ENCODE measurements at places on chromosomes 3 and 15.

DNA sequence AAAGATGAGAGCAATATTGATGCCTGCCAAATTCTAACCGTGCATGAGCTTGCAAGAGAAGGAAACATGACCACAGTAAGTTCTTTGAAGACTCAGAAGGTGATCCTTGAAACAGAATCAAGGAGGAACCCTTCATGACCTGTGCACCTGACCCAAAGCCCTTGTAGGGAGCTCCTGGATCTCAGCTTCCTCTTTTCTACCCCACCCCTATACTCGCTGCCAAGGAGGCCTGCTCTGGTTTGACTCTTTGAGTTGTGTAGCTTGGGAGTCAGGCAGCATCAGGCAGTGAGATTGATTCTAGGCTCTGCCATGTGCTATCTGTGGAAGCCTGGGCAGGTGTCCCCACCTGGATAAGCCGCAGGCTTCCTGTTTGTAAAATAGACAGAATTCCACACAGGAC, 10.6 kb downstream of the TTC21A start:
- DNase-seq = no peak

- DNase-seq = peak; percentile 52
Measured at GRCh38 chr15:88623061-88623460, 1.9 kb downstream of the AEN start.

- no peak for DNase-seq
Measured at GRCh38 chr3:42236611-42237010, 29.4 kb downstream of the CCK start.

- no peak for DNase-seq
Measured at GRCh38 chr15:34147371-34148140, 45.7 kb downstream of the PGBD4 start.

DNA sequence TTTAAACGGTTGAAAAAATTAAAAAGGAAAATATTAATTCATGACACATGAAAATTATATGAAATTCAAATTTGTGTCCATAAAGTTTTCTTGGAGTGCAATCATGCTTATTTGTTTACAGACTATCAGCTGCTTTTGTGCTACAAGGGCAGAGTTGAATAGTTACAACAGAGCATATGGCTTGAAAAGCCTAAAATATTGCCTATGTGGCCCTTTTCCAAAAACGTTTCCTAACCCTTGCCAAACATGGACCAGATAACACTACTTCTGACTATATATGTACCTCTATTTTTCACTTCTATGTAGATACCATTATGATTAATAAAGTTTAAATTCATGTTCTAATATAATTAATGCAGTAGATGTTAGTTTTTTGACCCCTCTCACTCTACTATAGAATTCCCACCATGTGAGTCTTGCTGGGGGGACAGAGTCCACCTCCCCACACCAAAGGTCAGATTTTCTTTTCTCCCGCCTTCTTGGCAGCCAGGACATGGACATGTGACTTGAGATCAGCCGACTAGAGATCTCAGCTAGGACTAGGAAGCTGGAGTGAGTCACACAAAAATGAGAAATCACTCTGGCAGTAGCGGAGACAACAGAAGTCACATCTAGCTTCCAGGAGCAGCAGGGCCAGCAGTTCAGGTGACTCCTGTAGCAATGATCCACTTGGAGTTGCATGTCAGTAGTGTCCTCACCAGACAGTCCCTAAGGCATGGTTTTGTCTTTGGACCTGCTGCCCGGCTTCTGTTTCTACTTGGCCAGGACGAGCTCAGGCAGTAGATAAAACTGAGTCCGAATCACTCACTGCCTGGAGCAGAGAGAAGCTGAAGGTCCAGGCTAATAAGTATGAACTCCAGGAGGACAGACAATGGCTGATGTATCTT, 22.4 kb downstream of the CIAO2A start:
- DNase-seq = no peak

GRCh38 chr15:57921371-57921770, 144.1 kb downstream of the ALDH1A2 start:
- no peak for DNase-seq

DNA sequence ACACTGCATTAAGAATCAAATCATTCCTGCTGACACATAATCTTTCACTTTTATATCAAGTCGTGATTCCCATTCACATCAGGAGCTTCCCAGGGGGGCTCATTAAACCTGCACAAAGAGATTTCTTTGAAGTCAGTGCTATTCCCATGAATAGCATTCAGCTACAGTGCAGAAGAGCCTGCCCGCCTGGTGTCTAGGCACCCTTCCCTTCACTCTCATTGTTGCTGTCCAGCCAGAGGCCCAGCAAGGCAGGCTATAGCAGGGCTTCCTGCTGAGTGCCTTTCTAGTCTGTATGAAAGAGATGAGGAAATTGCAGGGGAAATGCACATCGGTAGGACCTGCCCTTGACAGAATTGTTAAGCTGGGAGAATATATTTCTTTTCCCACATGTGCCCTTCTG, 4.5 kb upstream of the GJD2 start:
- DNase-seq = no peak

DNA sequence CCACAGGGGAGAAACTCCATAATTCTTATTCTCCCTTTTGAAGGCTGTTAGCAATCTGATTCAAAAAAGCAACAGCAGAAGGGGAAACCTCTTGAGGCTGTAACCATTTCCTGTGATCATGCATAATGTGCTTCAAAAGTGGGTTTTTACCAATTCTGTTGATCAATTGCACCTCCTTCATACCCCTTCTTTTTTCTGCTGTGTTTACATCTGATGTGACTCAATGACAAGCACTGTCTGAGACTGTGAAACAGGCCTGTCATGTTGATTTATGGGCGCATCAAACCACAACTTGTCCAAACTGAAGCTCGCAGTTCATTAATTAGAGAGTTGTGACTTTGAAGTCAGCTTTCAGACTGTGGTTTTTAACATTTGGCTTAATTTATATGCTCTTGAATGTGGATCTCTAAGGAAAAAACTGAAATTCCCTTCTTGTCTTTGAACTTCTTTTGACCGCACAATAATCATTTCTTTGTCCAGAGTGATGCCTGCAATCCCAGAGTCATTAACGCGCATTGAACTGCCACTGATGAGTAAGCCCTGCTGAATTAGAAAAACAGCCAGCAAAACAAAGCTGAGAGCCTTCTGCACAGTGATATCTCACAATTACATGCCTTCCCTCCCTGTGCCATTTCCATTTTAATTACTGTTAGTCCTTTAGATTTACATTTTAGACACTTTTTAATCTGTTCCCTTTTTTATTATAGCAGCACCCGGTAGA, 532.8 kb downstream of the FOXP1 start:
- DNase-seq = peak; percentile 42

GRCh38 chr3:183620252-183620628, 15.2 kb upstream of the KLHL24 start:
- DNase-seq = no peak

DNA sequence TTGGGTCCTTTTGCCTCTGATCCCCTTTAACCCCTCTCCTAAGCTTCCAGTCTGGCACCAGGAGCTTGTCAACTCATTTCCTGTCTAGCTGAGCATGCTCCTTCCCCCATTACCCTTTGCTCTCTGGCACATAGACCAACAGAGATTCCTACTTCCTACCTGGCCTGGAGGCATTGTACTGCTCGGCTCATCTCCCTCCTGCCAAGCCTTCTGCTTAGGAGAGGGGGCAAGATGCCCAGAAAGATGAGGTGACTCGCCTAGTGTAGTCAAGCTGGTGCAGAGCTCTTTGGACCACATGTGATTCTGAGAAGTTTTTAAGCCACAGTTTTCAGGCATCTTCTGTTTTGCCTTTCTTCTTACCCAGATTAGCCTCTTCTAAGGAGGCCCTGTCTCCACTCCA, 95.4 kb downstream of the ZNF621 start:
- DNase-seq = no peak

- peak; percentile 17 for DNase-seq
Measured at GRCh38 chr3:126034481-126035361, 49.2 kb downstream of the SLC41A3 start.

DNA sequence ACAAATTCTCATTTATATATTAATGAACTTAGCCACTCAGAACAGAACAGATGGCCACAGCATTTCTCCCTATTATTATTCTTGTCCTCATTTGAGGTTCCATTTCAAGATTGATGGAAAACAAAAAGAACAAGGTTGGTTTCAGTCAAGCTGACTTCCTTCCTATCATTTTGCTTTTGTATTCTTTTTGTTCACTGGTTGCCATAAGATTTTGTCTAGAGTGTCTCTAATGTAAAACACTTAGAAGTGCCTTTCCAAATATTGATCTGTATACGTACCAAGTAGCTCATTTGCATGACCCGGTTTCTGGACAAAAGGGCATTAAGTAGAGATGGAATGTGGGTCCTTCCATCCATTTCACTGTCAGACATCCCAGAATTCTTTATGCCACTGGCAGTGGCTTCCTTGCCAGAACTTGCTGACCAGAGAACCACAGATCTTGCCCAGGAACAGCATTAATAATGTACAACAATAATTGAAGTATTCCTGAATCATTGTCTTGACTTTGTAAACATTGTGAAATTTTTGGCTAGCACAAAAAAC, 63.8 kb downstream of the PEX5L start:
- DNase-seq = no peak

DNA sequence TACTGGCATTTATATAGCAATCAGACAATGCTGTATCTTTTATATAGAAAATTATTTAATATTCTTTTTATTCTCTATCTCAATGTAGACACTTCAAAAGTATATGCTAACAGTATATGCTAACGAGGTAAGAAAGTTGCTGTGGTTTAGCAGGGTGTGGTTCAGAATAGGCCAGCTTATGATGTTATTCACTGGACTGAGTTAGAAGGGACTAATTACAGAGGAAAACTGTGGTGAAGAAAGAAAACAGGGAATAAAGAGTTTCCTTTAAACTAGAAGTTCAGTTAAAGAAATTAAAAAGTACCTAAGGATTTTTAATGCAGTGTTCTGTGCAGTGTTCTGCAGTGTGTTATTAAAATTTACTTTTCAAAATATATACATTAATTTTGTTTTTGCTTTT, 59.4 kb downstream of the MYO9A start:
- DNase-seq = no peak

DNA sequence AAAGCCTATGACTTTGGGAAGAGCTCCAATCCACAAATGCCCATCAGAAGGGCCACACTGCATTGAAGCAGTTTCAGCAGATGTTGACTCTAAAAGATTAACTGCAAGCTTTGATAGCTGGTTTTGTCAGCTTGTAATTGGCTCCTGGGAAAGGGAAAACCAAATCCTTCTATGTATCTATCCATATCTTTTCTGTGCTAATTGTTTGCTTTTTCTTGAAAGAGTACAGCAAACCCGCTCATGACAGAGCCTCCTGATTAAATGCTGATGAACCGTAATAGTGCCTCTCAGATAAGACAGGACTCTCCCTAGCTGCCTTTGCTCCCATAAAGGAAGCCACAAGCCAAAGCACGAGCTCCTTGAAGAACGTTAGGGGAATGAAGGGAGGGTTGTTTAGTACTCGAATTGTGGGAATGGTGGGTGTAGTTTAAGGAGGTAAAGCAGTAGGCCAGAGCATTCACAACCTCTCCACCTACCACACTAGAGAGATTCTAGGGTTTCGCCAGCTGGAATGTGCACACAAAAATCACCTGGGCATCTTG, 33.6 kb upstream of the LRIG1 start:
- DNase-seq = no peak

- peak; percentile 26 for DNase-seq
Measured at GRCh38 chr3:177427540-177427939, 230.3 kb upstream of the TBL1XR1 start.

- no peak for DNase-seq
Measured at GRCh38 chr3:121913305-121913990, 19.2 kb downstream of the SLC15A2 start.

- DNase-seq = no peak
Measured at GRCh38 chr3:15753056-15753710, 44.6 kb downstream of the ANKRD28 start.

DNA sequence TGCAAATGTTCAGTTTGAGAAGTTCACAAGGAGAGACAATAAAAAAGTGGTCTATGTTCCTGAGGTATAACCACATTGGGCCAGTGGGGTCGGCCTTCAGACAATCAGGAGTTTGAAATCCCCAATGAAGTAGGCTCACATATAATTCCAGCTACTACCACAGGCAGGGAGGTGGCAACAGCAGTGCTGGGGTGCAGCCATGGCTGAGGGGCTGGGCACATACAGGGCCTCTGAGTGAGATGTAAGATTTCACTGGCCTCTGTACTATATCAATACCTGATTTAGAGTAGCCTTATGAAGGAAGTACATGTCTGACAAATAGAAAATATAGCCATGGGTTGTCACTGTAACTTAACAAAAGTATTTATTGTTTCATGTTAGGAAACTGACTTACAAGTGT, 402.2 kb downstream of the TBC1D5 start:
- no peak for DNase-seq

- DNase-seq = no peak
Measured at GRCh38 chr15:85947936-85948335, 131.7 kb upstream of the AGBL1 start.

DNA sequence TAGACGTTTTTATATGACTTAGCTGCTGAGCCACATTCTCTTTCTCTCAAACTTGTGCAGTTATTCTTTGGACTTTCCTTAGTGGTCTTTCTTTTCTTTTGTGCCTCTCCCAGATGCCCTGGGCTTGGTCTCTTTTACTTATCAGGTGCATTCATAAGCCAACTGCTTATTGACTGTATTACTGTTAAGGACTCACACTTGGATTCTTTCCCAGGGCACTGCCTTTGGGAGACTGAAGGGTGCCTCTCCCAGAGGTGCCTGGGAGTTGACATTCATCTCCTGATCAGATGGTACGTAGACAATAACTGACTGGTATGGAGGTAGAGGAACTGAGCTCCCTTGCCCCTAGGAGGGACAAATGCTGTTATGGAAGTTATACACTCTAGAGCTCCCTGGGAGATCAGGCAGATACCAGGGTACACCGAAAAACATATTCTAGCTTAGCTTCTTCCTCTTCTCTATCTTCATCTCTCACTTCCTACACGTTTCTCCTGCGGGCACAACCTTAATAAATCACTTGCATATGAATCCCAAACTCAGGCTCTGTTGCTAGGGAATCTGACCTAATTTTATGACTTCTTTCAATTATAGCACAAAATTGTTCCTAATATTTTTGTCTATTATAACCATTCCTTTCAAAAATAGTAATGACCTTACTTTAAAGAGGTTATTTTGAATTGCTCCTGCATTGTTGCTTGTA, 24.7 kb downstream of the PARP15 start:
- DNase-seq = no peak

DNA sequence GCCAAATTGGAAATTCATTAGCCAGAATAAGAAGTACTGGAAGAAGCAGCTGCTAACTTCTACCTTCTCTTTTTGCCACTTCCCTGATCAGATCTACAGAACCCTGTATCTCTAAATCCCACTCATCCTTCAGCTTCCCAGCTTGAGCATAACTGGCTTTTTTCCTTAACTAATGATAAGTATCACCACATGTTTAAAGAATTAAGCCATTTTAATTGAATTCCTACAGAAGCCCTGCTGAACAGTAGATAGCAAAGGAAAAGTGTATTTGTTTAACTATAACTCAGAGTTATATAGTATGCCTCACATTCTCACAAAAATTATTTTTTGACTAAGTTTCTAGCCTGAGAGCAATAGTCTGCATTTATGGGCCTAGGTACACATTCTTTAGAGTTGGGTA, 262.4 kb downstream of the UBE2E2 start:
- no peak for DNase-seq

- no peak for DNase-seq
Measured at GRCh38 chr3:46935168-46935858, 41.2 kb downstream of the CCDC12 start.

- DNase-seq = peak; percentile 71
Measured at GRCh38 chr3:57983734-57984518, 24.3 kb upstream of the FLNB start.

Measured in activated CD4-positive, alpha-beta memory T cell treated with anti-CD3 and anti-CD28 coated beads, Interleukin-2, amount 10 ng/mL, durations not matched to agents 7 days and 5 days (primary cell).